AML-193 (cell line): ENCODE measurements at places on chromosomes 2 and 18.

GRCh38 chr18:55381277-55381676 is 206.7 kb downstream of the TCF4 start:
- no peak for DNase-seq

DNA sequence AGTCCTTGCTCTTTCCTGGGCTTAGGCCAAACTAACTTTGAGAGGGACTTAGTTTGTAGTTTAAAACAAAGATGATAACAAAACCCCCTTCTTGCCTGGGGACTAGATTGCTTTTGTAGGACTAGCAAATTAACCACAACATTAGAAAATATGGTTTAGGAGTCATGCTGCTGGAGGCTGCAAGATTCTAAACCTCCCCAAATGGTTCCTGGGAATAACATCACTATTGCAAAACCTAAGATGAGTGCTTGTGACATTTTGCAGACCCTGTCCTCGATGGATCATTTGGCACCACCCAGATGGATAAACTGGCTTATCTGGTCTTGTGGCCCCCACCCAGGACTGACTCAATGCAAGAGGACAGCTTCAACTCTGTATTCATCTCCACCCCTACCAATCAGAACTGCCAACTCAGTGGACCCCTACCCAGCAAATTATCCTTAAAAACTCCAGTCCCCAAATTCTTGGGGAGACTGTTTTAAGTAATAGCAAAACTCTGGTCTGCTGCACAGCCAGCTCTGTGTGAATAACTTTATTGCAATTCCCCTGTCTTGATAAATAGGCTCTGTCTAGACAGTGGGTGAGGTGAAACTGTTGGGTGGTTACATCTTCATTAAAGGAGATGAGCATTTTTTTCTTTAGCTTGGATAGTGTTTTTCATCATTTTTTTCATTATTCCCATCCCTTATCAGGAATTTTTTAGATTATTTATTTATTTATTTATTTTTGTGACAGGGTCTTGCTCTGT is 58.9 kb downstream of the SPTBN1 start:
- no peak for DNase-seq

- DNase-seq, result no peak
Observed at GRCh38 chr2:49004036-49004626, 150.2 kb downstream of the FSHR start.

- DNase-seq, result no peak
Observed at GRCh38 chr18:9401176-9401575, 66.6 kb downstream of the TWSG1 start.

GRCh38 chr2:88216641-88217040 is 46.5 kb downstream of the THNSL2 start:
- DNase-seq, result no peak

DNA sequence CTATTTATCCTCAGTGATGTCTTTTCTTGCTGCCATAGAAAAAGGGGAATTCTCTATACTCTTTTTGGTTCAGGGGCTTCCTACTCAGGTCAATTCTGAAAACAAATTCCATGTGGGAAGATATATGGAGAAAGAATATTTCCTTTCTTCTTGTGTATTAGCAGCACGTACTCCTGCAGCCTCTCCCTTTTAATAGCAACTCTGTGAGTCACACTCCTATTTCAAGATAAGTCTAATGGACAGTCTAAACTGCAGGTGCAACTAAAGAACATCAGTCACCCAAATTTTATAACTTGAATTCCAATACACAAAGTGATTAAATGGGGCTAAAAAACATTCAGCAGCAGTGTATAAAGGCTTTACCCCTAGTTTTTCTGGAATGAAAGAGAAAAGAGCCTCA is 942.2 kb downstream of the CNTNAP5 start:
- no peak for DNase-seq

DNA sequence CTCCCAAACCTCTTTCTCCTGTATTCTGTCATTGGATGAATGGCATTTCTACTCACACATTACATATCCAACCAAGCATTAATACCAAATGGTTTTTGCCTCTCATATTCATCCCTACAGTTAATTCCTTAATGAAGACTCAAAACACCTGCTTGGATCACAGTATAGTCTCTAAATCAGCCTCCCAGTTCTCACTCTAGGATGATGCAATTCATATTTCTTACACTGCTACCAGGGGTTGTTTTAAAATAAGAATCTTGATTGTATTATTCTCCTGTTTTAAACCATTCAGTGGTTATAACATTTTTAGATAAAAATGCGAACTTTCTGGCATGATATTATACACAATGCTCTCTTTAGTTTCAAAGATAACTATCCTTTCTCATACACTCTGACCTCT is 281.4 kb upstream of the ZEB2 start:
- no peak for DNase-seq

- DNase-seq, result no peak
Observed at GRCh38 chr2:108778857-108779256, 7.7 kb upstream of the CCDC138 start.

DNA sequence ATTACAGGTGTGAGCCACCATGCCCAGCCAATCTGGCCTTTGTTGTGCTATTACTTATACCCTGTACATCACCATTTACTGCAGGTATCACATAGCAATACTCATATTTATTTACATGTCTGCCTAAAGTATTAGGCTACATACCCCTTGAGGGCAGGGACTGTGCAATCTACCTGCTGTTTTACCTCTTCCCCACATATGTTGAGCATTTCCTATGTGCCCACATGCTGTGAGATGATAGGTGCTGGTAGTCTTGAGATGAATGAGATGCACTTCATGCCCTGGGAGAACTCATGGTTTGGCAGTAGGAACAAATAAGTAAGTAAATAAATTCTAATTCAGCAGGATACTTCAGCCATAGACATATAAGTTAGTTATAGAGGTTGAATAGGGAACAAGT is 59.2 kb downstream of the TTC39C start:
- DNase-seq, result no peak

GRCh38 chr2:100039291-100039980 is 103.0 kb downstream of the AFF3 start:
- no peak for DNase-seq

DNA sequence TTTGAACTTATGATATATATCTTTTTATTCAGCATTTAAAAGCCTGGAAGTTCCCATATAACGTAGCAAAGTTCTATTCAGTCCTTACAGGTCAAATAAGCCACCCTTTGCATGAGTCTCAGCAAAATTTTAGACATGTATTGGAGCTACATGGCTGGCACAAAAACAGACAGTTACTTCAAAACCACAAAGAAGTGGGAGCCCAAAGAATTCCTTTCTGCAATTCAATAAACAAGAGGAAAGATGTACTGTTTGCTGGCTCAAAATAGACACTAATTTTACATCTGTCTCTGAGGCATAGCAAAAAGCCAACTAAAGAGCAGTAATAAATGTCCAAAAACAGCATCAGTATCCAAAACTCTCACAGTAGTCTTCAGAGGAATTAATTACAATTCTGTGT is 87.0 kb downstream of the ZEB2 start:
- no peak for DNase-seq

GRCh38 chr2:18346874-18347273 is 213.6 kb downstream of the RDH14 start:
- DNase-seq, result no peak

GRCh38 chr2:227643990-227644551 is 22.5 kb upstream of the SCYGR5 start:
- DNase-seq, result no peak

DNA sequence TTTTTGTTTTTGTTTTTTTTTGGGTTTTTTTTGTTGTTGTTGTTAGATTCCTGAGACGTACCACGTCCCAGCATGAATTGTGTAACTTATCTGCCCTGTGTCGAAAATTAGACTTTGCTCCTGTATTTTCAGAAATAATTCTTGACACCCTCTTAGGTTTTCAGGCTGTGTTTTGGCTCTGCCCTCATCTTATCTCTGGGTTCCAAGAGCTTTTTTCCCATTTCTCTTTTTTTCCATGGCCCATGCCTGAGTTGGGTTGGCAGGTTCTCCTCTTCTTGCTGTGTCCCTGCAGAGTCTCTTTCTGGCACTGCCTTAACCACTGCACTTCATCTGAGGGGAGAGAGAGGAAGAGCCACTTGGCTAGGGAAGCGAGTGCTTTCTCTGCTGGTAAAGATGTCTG is 42.4 kb downstream of the CTIF start:
- DNase-seq, result no peak

DNA sequence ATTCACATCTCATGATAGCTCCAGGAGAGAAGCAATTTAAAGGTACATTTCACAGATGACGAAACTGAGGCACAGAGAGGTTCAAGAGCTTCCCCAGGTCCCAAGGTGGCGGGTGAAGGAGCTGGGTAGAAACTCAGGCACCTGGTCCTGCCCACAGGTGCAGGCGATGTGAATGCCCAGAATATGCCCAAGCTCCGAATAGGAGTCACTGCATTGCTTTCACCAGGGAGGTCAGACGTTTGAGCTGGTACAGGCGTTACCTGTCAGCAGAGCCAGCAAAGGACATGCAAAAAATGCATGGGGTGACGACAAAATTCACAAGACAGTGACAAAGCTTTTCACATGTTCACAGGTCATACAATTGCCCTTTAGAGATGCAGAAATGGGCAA is 247.9 kb downstream of the HDAC4 start:
- DNase-seq, result no peak

DNA sequence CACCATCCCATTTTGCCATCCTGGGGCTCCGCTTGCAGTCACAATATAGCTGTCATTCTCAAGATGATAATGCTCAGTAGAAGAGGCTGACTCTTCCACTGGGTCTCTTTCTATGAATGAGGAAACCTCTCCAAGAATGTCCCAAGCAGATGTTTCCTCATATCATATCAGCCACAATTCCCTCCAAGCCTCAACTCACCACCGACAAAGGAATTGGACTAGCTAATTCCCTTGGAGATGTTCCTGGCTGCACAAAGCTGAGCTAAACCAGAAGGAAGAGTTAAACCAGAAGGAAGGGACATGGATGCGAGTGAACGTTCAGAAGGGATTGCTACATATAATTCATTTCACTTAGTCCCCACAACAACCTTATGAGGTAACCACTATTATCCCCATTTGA is 65.0 kb upstream of the NPAS2 start:
- no peak for DNase-seq

DNA sequence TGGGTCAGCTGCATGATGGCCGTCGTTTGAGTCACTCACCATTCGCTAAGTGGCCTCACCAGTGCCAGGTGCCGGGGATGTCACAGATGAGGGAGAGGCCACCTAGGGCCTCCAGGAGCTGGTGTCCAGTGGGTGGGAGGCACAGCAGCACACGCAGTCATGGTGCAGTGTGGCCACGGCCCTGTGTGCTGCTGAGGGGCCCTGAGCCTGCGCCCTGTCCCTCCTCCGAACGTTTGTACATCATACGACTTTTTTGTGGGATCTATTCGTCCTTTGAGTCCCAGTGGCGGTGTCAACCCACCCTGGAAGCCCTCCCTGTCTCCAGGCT is 30.1 kb upstream of the ODC1 start:
- DNase-seq, result no peak

DNA sequence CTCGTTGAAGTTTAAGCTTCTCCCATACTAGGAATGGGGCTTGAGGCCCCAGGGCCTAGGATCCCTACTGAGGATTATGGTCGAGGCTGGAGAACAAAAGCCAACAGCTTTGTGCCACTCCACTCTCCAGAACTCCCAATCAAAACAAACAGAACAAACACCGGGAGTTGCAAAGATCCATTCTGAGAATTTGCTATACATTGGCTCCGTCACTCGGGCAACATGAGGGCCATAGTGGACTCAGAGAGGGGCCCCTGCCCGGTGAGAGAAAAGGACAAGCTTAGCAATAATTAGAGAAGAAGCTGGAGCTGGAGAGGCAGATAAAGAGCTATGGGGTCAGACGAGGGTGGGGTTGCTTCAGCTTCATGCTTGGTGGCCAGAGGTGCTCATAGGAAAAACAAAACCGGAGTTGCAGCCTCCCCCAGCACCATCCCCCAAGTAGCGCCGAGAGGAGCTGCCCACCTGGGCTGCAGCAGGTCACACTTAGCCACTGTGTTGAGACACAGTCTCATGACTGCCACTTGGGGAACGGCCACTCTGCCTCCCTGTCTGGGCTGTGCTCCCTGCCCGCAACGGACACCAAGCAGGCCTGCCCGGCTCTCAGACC is 142.3 kb upstream of the HAAO start:
- no peak for DNase-seq

DNA sequence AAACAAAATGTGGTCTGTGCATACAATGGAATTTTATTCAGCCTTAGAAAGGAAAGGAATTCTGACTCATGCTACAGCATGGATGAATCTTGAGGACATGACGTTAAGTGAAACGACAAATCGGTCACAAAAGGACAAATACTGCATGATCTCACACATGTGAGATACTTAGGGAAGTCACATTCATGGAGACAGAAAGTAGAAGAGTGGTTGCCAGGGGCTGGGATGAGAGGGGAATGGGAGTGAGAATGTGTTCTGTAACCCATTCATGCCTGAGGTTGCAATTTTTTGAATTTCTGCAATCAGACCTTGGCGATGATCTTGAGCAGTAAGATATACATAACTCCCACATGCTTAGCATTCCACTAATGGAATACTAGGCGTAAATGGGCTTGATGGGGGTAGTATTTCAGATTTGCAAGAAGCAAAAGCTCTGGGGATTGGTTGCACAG is 22.0 kb downstream of the FHL2 start:
- DNase-seq, result no peak

DNA sequence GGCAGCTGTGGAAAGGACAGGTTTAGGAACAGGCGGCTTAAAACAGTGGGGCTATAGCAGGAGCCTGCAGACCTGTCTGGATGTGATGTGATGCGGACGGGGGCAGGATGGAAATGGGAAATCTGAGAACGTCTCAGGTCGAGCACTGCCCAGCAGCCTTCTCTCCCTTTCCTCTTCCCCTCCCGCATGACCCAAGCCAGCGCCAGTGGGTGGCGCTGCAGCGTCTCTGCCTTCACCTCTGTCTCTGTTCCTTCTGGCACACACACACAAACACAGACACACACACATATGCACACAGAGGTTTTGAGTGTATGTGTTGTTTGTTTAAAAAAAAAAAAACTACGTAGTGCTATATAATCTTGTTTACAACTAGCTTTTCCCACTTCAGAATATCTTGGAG is 82.0 kb upstream of the SLC66A3 start:
- DNase-seq, result no peak

DNA sequence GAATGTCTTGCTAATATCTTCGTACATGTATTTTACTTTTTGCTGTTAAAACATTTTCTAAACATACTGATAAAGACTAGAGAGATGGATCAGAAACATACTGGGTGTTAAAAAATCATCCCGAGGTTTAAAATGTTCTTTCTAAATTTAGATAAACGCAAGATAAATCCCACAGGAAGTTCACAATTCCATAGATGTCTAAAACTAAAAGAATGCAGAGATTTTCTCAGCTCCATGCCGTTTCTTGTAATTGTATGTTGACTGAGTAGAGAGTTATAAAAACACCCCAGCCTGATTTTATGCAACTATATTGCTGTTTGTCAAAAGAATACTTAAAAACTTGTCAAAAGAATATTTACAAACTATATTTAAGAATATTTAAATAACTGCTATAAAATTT is 455.7 kb downstream of the ARHGAP15 start:
- no peak for DNase-seq

GRCh38 chr2:225865468-225865867 is 466.0 kb downstream of the NYAP2 start:
- no peak for DNase-seq

DNA sequence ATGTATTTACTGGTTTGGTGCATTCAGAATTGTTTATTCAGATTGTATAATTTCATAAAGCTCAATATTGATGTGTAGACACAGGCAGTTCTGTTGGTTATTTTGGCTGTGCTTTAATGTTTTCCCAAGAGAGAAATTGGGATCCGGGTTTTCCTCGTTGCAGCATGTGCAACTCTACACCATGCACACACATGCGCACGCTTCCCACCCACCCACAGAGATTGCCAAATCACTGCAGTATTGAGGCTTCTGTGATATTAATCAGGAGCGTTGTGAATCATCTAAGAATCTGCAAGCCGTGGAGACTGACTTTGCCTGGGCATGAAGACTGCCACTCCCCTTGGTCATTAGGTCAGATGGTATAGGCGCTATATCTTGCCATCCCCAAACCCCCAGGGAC is 571.5 kb downstream of the SLC4A3 start:
- no peak for DNase-seq
